ENCODE measurements at places on chromosomes 6 and 20.

DNA sequence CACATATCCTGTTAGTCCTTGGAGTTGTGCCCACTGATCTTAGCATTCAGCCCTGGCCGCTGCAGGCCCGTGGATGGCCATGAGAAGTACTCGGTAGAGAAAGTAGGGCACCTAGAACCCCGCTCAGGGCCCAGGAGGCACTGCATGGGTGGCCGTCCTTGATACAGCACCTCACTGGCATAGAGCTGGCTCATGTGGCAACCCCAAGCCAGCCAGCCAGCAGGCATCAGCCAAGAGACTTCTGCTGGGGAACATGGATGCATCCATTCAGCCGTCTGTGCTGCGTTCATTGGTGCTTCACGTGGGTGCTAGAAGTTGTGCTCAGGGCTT is 10.6 kb downstream of the PYGB start:
- DNase-seq, result no peak

DNA sequence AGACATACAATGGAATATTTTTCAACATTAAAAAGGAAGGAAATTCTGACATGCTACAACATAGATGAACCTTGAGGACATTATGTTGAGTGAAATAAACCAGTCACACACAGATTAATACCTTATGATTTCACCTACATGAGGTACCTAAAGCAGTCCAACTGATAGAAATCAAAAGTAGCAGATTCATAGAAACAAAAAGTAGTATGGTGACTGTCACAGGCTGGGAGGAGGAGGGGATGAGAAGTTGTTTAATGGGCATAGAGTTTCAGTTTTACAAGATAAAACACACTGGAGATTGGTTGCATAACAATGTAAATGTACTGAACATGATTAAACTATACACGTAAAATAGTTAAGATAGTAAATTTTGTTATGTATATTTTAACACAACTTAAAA is 48.5 kb upstream of the OLIG3 start:
- DNase-seq, result no peak

- no peak for DNase-seq
Observed at GRCh38 chr6:39681674-39682121, 43.5 kb downstream of the KIF6 start.

- DNase-seq, result no peak
Observed at GRCh38 chr6:164276211-164276610, 861.7 kb downstream of the QKI start.

GRCh38 chr6:85458782-85459181 is 8.9 kb downstream of the NT5E start:
- DNase-seq, result no peak

DNA sequence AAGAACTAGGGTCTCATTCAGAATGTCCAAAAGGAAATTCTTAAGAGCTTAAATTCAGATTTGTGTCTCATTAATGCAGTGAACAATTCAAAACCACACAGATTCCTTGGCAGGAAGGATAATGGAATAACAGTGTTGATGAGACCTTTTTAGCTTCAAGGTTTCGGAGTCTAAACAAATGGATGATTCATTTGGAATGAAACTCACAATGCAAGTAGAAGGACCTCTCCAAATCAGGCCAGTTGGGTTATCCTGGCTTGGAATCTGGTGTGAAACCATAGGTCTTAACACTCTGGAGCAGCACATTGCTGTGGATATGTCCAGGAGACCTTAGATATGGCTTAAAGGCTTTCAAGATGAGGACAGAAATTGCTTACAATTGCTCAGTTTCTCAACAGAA is 44.9 kb downstream of the KCTD20 start:
- no peak for DNase-seq

DNA sequence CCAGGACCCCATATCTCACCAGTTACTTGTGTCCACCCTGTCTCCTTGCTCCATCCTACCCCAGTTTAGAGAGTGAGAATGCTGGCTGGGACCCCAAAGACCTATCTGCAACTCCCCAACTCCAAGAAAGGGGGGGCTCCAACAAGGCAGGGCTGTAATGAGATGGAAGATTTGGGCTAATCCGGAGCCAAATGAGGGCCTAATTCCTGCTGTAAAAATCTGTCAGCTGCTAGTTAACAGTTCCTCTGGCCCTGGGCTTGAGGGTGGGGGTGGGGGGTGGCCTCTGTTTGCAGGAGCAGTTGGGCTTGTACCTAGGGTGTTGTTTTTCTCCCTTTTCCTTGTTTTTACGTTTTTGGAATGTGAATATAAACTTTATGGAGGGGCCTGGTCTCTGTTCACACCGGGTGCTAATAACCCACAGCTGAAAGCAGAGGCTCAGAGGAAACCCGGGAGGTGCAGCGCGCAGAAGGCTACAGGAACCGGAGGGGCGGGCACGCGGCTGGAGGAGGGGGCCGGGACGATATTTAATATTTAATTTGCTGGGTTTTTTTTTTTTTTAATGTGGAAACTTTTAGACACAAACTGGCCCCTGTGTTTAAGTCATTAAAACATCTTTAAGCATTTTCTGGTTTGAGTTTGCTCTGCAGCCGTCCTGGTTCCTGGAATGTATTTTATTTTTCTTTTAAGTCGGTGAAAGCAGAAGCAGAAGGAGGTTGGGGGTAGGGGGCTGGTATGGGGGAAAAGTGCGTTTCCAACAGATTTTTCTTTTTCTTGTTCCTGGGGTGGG is 70.7 kb downstream of the NCR2 start:
- no peak for DNase-seq

DNA sequence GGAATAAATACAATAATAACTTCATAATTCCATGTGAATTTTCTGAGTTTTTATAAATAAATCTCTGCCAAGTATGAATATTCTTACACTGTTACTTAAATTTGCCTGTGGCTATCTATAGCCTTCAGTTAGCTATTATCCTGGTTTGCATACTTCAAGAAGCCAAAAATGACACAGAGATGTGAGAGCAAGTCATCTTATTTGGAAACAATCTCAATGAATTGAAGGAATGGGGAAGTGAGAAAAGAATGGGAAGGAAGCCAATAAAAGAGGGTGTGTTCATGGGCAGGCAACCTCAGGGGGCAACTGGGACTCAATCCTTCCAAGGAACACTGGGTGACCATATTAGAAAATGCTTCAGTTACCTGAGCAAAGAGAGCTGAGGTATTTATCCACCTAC is 9.9 kb downstream of the HAO1 start:
- DNase-seq, result no peak

All from stimulated activated CD4-positive, alpha-beta T cell treated with anti-CD3 and anti-CD28 coated beads, TNF-alpha, amount 100 ng/mL, for 24 hours (primary cell).